ENCODE measurements at places on chromosomes 5 and 9.
A peak's percentile ranks its signal among the peaks of the same experiment; 100 is the strongest.

- DNase-seq = no peak
These were observed 165.1 kb upstream of the PRR16 start for GRCh38 chr5:120298981-120299380.

GRCh38 chr9:92294297-92294676, 790 bp upstream of the IARS1 start:
- DNase-seq = peak; percentile 47

- no peak for DNase-seq
These were observed 292.5 kb downstream of the SH3GL2 start for GRCh38 chr9:17871213-17871890.

- no peak for DNase-seq
These were observed 55.8 kb downstream of the ENTREP1 start for GRCh38 chr9:69380811-69381210.

GRCh38 chr5:44809215-44809955, 638 bp downstream of the MRPS30 start:
- peak; percentile 78 for DNase-seq
